ENCODE measurements at places on chromosomes 13 and 19.

DNA sequence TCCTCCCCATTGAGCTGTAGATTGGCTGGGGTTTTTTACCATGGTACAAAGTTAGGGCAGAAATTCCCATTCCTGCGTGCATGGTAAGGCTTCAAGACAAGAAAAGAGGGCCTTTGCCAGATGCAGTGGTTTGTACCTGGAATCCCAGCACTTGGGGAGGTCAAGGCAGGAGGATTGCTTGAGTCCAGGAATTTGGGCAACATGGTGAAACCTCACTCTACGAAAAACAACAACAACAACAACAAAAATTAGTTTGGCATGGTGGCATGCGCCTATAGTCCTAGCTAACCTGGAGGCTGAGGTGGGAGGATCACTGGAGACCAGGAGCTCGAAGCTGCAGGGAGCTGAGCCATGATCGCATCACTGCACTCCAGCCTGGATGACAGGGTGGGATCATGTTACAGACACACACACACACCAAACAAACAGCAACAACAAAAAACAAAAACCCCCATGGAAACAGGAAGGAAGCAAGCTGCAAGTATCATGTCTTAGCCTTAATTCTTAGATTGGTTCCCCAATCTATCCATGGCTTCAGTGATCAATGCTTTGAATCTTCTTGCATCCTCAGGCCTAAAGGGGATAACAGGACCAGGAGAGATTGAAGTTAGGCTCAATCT, 5.5 kb upstream of the WTIP start:
- DNase-seq = no peak

- no peak for DNase-seq
Measured at GRCh38 chr19:18972301-18972811, 31.3 kb upstream of the HOMER3 start.

GRCh38 chr13:44373601-44374347, at the start of gene SERP2:
Gene SERP2 (plus strand): TSS chr13:44373824. CDS start chr13:44374026, 202 bp downstream.
- DNase-seq = no peak

DNA sequence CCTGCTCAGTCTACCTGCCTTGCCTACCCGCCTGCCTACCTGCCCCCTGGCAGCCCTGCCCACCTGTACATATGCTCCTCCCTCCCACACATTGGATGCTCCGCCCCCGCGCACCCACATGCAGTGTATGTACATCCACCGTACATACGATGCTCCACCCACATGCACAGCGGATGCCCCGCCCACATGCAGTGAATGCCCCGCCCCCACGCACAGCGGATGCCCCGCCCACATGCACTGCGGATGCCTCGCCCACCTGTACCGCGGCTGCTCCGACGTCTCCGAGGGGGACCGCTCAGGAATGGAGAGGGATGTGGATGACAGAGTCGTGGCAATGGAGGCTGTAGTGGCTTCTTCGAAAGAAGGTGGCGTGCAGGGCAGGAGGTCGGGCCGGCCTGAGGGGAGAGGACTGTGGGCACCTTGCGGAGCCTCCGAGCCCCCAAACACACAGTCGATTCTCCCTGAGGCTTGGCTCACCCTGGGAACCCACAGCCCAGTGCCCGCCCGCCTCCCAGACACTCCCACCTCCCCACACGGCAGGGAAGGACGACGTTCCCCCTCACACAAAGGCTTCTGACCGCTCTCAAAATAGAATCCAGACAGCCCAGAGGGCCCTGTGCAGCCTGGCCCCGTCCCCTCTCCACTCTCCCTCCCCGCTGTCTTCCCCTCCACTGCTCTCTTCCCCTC, 16.5 kb upstream of the CACTIN start:
- no peak for DNase-seq
